ENCODE measurements at places on chromosomes 16 and 17.

GRCh38 chr16:397135-397661 lies at the start of gene NME4:
Gene NME4, plus strand, starts transcription at chr16:397199. Its CDS starts 24 bp downstream, at chr16:397223.
- DNase-seq = no peak

GRCh38 chr17:14621826-14622614 lies 321.1 kb downstream of the HS3ST3B1 start:
- DNase-seq = no peak

DNA sequence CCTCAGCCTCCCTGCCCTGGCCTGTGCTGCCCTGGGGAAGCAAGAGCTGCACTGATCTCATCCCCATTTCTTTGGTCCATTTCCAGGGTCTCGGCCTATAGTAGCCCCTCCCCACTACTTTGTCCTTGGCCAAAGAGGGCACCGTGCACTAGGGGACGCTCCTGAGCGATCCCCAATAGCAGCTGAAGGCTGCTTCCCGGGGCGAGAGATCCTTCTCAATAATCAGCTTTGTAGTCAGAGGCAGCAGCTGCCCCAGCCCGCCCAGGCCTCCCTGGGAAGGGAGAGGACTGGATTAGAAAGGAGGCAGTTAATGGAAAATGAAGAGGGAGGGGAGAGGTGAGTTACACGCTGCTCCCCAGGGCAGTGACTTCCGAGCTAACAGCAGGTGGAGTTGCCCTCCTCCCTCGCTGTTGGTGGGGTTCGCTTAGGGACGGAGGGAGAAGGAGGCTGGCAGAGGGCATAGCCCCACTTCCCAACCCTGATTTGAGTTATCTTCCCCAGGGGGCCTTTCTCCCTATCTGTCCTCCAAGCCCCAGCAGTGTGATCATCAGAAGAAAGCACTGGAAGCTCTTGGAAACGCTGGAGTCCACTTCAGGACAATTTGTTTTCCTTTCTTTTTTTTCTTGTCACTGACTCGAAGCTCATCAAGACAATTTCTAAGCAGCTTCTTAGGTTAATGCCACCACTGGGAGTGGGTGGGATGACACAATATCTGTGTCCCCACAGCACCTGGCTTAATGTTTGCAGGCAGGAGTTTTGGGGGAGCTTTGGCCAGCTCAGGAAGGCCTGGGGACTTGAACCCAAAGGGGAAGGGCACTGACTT lies 2.6 kb downstream of the MXRA7 start:
- DNase-seq = no peak

DNA sequence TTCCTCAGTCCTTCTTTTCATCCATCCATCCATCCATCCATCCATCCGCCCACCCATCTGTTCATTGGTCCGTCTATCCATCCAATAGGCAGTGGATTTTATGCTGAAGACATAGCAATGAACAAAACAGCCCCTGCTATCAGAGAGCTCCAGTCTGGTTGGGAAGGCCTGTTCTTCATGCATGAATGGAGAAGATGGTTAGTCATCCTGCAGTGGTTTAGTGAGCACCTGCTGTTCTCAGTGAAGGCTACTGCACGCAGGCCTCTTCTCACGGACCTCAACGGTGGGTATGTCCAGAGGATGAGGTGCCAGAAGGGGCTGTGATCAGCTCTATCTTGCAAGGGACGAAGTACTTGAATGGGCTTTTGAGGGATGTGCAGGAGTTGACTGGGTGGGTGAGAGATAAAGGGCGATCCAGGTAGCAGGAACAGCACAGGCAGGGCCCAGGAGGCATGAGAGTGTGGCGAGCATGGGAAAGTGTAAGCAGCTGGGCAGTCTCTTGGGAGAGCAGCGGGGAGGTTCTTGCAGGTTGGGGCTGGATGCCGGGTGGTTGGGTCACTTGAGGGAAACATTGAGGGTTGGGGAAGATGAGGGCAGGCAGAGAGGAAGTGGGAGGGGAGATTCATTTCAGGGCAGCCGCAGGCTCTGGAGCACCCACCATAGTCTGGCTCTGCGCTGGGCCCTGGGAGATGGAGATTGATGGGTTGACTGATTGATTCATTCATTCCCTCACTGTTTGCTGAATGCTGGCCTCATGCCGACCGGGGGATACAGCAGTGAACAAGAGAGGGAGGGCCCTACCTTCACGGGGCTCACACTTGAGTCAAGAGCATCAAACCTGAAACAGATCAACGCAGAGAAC lies 115.0 kb upstream of the CIBAR2 start:
- DNase-seq = no peak

- no peak for DNase-seq
Observed at GRCh38 chr17:40344421-40345160, 19.9 kb downstream of the GJD3 start.

DNA sequence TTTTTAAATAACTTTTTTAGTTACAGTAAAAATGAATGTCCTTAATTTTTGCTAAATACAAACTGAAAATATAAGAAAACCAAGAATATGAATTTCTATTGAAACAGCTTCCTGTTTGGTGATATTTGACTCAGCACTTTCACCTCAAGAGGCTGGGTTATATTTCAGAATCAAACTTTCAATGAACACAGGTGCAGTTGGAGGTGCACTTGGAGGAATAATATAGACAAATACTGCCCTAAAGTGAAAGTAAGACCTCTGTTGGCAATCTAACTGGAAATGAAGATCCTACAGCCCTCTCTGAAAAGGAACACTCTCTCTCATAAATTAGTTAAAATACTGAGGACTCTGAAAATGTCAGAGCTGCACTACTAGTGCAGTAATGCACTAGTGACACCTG lies 106.2 kb downstream of the BRIP1 start:
- DNase-seq = no peak

DNA sequence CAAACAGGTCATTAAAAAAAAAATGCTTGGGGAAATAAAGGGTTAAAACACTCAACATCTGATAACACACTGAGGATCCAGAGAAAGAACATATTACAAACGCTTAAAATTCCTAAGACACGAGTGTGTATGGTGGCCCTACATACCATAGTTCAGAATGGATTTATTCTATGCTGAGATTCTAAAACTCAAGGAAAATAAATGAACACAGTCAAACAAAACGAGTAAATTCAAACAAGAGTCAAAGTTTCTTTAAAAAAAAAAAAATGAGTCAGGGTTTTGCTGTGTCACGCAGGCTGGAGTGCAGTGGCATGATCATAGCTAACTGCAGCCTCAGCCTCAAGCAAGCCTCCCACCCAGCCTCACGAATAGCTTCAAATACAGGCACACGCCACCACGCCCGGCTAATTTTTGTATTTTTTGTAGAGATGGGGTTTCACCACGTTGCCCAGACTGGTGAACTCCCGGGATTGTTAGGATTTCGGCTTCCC lies 17.4 kb downstream of the CRK start:
- DNase-seq = no peak

GRCh38 chr17:77618173-77618572 lies 340.3 kb upstream of the TNRC6C start:
- no peak for DNase-seq

DNA sequence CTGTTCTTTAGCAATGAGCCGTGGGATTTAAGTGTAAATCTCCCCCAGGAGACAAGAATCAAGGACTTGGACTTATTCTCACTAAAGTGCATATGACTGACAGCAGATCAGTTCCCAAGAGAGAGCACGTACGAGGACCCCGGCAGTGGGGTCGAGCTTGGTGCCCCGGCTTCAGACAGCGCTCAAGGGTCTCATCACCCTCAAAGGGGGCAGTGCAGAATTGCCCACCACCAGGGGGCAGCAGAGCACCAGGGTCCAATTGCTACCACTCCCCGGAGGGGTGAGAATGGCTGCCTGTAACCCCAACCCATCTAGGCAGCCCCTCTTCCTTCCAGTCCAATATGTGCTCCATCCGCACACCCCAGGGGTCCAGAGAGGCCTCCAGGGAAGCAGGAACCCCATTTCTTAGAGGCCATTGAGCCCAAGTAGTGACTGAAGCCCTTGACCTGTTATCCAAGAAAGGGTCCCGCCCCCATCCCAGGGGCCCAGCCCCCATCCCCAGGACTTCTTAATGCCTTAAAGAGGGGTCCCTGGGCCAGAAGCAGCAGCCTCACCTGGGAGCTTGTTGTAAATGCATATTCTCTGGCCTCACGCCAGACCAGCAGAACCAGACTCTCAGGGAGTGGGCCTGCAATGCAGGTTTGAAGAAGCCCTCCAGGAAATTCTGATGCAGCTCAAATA lies 86.1 kb downstream of the ZDHHC7 start:
- no peak for DNase-seq

DNA sequence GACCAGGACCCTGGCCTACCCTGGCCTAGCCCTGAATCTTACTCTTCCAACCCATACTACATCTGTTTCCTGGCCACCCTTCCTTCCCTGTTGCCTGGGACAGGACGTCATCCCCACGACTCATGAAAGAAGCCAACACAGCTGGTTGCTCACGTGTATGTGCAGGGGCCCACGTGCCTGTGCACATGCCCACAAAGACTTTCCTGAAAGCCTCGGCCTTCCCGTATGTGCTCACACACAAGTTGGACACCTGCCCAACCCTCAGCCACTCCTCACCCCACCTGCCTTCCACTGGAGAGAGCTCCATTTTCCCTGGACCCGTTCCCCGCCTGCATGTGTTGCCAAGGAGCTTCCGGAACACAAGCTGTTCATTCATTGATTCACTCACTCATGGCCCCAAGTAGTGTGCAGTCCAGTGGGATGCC lies 7.0 kb downstream of the PLXDC1 start:
- no peak for DNase-seq

GRCh38 chr16:22318690-22319358 lies 21.6 kb downstream of the POLR3E start:
- no peak for DNase-seq

DNA sequence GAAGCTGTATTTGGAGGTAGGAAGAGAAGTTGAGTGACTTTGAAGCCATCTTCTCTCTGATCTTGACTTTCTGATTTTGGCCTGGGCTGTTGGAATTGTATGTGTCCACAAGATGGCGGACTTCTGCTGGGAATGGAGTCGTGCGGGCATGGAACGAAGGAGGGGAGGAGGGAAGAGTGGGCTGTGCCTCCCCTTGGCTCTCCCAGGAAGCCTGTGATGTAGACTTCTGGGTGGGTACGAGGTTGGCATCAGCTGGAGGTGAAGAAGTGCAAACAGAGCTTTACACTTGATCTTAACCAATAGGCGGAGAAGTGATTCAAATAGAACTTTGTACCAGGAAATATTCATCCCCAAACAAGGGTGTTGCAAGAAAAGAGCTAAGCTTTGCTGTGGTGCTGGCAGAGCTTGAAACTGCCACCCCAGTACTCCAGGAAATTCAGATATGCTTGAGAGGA lies 7.4 kb upstream of the TMEM220 start:
- DNase-seq = peak; percentile 18

DNA sequence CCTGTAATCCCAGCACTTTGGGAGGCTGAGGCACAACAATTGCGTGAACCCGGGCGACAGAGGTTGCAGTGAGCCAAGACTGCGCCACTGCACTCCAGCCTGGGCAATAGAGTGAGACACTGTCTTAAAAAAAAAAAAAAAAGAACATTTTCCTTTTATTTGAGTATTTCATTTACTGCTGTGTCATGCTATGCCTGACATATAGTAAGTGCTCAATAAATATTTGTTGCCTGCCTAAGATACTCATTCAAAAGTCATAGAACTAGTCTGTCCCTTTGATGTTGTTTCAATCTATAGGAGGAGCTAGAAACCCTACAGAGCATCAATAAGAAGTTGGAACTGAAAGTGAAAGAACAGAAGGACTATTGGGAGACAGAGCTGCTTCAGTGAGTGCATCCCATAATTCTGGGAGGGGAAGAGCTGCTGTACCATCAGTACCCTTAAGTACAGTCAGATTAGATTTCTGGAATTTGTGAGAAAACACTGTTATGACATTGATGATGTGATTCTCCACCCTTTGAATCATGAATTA lies 20.0 kb downstream of the CALCOCO2 start:
- DNase-seq = no peak

- no peak for DNase-seq
Observed at GRCh38 chr17:79401704-79402674, 208.9 kb downstream of the RBFOX3 start.

- DNase-seq = no peak
Observed at GRCh38 chr16:31714903-31715504, 158.6 kb upstream of the ZNF267 start.

GRCh38 chr16:79929260-79929965 lies 328.9 kb upstream of the MAF start:
- DNase-seq = no peak

DNA sequence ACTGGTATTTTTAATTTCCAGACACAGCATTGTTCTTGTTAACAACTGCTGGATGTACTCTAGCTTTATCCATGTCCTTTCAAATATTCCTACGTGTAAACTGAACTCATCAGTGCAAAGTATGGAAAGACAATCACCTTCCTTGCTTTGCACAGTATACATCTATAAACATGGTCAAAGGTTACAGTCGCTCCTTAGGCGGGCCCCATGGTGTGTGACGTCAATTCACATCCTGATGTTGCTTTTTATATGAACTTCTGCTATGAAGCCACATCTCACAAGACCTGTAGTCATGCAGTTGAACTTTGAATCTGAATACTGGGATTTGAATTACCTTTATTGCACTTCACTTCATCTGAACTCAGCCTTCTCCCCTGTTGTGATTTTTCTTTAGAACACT lies 447.6 kb upstream of the PSMD7 start:
- no peak for DNase-seq

- no peak for DNase-seq
Observed at GRCh38 chr16:57802341-57803133, at the start of gene KIFC3. Gene KIFC3, minus strand, starts transcription at chr16:57802491. Its CDS starts 4,248 bp downstream, at chr16:57798243.

- DNase-seq = peak; percentile 5
Observed at GRCh38 chr17:39617446-39618245, 9.1 kb upstream of the PPP1R1B start.

GRCh38 chr17:39225308-39225958 lies at the start of gene STAC2:
Gene STAC2, minus strand, starts transcription at chr17:39225945. Its CDS starts 443 bp downstream, at chr17:39225502.
- DNase-seq = no peak

DNA sequence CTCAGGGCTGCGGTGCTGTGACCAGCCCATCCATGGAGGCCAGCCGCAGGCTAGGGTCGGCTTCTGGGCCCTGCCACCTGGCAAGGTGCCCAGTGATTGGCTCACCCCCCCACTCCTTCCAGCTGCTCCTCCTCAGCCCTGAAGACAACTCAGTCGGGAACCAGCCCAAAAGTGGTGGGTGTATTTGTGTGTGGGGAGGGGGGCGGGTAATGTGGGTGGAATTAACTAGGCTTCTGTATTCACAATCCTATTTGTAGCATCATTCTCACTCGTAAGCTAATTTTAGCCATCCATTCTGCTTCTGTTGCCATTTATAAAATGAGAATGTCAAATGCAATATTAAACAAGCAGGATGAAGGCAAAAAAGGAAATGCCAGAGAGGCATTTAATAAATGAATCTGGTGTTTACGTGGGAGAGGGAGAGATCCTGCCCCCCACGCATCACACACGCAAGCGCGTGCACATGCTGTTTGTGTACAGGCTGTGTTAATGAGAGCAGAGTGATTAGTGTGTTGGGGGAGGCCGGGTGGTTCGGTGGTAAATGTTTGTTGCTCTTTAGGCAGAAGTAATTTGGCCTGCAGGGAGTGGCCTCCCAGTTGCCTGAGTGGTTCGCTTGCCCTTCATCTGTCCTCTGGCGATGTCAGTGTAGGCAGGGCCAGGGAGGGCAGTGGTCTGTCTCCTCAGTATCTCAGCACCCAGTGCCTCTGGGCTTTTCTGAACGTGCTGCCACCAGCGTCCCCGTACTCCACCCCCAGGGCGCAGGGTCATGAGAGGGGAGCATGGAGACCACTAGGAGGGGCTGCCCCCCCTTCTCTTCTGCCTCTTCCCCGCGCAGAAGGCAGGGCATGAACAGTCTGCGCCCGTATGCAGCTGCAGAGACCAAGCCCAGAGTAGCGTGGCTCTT lies 140.1 kb downstream of the CCDC182 start:
- no peak for DNase-seq

- no peak for DNase-seq
Observed at GRCh38 chr17:78166416-78166815, 2.0 kb upstream of the SYNGR2 start.
